ENCODE measurements at places on chromosomes 3 and 15.

DNA sequence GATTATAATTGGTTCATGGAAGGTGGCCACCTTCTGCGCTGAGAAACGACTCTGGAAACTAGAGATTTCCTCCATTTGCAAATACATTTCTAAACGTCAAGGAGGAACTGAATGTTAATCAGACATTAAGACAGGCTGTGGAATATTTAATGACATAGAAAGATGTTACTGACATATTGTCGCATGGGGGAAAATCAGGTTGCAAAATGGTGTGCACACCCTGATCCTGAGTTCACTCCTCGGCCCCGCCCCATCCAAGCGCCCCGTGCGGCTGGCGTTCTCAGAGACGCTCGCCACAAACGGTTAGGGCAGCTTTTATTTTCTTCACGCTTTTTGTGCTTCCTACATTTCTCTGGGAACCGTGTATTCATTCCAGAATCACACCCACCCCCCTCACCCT lies 10.7 kb downstream of the H1-8 start:
- peak; percentile 80 for DNase-seq

- DNase-seq = no peak
Measured at GRCh38 chr3:130748981-130749380, 2.4 kb upstream of the PIK3R4 start.

DNA sequence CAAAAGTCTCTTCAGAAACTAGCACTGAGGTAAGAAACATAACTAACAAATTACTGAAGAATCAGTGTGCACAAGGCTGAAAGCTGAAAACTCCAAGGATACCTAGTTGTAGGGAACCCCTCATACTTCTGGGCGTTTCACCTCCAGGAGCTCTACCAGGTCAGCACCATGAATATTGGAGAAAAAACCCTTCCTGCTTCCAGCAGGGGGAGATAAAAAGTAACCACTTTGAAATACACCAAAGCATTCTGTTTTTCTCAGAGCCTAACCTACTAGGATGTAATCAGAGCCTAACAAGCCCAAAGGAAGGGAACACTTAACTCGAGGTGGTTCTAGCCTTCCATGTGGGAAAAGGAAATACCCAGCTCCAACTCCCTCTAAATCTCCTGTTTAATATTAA lies 175.8 kb upstream of the MME start:
- no peak for DNase-seq

GRCh38 chr3:48595526-48596121 lies 495 bp upstream of the COL7A1 start:
- DNase-seq = no peak

DNA sequence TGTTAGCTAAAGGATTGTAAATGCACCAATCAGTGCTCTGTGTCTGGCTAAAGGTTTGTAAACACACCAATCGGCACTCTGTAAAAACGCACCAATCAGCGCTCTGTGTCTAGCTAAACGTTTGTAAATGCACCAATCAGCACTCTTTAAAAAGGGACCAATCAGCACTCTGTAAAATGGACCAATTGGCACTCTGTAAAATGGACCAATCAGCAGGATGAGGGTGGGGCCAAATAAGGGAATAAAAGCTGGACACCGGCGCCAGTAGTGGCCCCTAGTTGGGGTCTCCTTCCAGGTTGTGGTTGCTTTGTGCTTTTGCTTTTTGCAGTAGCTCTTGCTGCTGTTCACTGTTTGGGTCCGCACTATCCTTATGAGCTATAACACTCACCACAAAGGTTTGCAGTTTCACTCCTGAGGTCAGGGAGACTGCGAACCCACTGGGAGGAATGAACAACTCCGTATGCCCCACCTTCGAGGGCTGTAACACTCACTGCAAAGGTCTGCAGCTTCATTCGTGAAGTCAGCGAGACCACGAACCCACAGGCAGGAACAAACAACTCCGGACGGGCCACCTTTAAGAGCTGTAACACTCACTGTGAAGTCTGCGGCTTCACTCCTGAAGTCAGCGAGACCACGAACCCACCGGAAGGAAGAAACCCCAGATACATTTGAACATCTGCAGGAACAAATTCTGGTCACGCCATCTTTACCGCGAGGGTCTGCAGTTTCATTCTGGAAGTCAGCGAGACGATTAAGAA lies 1.1 kb upstream of the SUCLG2 start:
- no peak for DNase-seq

GRCh38 chr3:169864270-169864669 lies 5.5 kb downstream of the LRRC31 start:
- no peak for DNase-seq
